ENCODE measurements at places on chromosomes 4 and X.

- no peak for DNase-seq
These were observed 1382.5 kb downstream of the C4orf33 start for GRCh38 chr4:130478406-130478805.

GRCh38 chrX:124501586-124501985 is 155.2 kb downstream of the SH2D1A start:
- no peak for DNase-seq

GRCh38 chrX:70336767-70337166 is 46.9 kb downstream of the KIF4A start:
- DNase-seq, result no peak

DNA sequence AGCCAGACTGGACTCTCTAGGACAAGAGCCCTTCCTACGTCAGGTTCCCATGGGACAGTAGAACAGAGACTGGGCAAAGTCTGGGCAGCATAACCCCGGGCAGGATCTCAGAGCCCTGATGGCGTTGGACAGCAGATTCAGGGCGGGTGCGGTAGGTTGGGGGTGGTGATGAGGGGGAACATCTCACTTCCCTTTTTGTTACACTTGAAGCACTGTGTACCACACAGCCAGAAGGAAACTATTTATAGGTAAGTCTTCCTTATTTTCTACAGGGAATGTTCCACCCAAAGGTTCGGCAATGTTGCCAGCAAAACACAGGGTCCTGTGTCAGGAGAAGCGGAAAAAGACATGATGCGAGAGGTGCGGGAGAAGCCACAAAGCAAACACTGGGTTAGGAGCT is 54.3 kb downstream of the TSC22D3 start:
- DNase-seq, result no peak

- DNase-seq, result no peak
These were observed 100.6 kb downstream of the ABLIM2 start for GRCh38 chr4:8058031-8058479.

DNA sequence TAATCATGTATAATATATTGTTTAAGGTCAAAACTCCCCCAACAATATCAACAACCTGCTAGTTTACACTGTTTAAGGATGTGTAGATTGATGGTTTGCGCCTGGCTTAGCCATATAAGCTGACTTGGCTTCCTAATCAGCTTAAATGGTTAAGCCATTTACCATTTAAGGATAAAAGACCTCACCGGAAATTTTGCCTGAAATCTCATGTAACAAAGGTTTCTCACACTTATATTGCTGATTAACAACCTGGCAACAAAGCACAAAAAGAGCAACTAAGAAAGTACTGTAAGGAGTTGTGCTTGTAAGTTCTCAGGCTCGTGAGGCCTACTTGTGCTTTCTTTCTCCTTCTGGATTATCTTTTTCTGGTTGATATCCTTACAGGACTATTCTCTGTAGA is 485.2 kb downstream of the GABRG1 start:
- DNase-seq, result no peak
